Femur (tissue), 1 donor: ENCODE measurements at places on chromosomes 3 and 15.

- no peak for DNase-seq
Observed at GRCh38 chr15:82950746-82951370, 1.7 kb downstream of the HOMER2 start.

DNA sequence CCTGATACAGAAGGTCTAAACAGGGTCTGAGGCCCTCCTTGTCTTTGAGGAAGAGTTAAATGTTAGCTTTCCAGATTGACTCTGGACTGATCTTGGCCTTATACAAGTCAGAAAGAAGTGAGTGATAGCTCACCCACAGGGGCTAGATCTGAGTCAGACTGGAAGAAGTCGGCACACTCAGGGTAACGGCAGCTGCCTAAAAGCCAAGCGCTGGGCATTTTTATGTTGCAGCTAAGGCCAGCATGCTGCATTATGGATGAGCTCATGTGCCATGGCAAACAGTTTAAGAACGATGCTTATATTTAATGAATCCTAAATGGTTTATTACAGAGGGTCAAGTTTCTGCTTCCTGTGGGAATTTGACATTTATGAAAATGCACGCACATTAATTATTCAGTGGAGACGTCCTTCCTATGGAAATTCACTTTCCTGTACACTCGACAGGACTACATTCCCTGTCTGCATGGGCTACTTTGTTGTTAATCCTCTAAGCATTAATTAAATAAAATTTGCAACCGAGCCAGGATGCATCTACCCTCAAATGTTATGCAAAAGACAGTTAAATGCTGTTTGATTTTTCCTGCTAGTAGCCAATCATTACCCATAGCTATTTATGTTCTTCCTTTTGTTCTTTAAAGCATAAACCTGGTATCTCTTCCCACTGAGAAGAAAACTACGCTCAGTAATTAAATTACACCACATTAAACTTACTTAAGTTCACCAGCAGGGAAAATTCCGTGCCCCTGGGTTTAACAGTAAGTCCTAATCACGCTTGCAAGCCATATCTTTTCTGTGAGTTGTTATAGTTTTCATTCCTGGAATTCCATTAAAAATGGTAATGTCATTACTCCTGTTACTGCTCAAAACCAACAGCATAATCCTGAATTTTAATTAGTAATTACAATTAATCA lies 762.7 kb upstream of the CFAP20DC start:
- DNase-seq, result no peak

DNA sequence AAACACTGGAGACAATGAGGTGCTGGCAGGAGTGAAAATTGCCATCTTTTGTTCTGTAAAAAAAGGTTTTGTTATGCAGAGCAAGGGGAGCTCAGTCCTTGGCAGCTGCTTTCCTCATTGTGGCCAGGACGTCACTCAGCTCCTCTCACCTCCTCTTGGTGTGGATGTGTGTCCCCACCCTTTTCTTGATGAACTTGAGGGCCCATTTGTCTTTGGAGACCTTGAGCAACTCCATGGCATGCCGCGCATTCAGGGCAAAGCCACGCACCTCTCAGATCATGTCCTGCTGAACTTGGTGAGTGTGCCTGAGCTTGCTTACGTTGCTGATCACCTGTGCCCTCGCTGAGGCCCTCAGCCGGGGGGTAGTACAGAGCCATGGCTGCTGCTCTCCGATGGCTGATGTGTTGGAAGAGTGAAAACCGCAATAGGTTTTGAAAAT lies 24.5 kb upstream of the BDH1 start:
- no peak for DNase-seq

DNA sequence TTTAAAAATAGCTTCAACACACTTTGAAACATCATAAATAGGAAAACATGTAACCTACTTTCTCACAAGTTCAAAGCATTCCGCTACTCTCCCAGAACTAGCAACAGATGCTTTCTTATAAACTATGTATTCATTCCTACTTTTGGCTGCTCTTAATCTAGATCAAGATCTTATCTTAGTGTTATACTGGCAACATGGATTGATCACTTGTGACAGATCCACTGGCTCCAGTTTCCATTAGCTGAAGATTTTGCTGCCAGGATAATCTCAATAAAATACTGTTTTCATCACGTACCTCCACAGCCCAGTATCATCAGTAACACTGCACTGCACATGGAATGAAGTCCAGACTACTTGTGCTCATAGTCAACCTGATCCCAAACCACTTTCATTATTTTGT lies 491.7 kb upstream of the AGTR1 start:
- no peak for DNase-seq

GRCh38 chr15:55277715-55278114 lies 11.9 kb downstream of the RAB27A start:
- DNase-seq, result no peak

GRCh38 chr3:143586576-143586975 lies 261.7 kb downstream of the SLC9A9 start:
- DNase-seq, result no peak

GRCh38 chr3:105745046-105745445 lies 123.8 kb downstream of the CBLB start:
- no peak for DNase-seq

DNA sequence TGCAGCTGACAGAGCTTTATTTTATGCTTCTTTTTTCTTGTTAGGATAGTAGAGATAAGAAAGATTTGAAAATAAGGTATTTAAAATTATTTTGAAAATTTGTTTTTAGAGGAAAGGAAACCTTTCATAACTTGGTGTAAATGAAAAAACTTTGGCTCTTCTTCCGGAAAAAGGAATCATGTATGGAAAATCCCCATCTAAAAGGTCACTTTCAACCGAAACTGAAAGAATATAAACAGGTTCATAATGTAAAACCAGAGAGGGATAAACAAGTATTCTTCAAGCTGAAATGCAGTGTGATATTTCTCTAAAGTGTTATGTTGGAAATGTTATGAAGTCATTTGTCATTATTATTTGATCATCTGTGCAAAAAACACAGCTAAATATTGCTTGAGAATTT lies 246.8 kb downstream of the NFKBIZ start:
- no peak for DNase-seq

- DNase-seq, result no peak
Observed at GRCh38 chr15:64519897-64520296, 59.5 kb downstream of the ZNF609 start.

DNA sequence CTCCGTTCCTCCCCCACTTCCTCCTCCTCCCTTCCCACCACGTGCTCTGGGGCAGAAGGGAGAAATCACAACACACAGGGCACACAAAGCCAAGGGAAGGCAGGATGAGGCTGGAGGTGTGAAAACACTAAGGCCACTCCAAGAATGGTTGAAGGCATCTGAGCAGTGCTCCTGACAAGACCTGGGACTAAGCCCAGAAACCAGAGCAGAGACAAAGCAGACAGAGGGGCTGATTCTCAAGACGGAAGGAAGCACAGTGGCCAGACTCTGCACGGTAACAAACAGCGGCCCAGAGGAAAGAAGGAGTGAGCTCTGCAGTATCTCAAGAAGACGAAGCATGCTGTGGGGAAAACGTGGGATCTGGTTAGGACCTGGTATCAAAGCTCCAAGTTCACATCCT lies 78.1 kb downstream of the ADCY5 start:
- DNase-seq, result no peak

DNA sequence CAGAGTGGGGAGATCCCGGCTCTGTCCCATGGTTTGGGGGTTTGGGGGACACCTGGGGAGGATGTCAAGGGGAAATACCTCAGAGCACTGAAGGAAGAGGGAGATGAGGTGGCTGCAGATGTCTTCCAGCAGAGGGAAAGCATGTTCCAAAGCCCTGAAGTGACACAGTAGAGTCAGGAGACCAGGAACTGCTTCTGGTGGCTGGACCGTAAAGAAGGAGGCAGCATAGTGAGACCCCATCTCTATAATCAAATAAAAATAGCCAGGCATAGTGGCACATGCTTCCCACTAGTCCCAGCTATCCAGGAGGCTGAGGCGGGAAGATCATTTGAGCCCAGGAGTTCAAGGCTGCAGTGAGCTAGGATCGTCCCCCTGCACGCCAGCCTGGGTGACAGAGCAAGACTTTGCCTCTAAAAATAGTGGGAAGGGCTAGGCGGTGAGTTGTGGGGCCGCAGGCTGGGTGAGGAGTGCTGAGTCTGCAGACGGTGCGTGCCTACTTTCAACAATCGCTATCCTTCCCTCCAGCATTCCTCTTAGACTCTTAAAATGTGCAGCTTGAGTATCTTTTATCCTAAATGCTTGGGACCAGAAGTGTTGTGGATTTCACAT lies 26.2 kb downstream of the HES1 start:
- DNase-seq, result peak; percentile 30

- DNase-seq, result peak; percentile 56
Observed at GRCh38 chr3:37030588-37030987, 37.3 kb downstream of the MLH1 start.

DNA sequence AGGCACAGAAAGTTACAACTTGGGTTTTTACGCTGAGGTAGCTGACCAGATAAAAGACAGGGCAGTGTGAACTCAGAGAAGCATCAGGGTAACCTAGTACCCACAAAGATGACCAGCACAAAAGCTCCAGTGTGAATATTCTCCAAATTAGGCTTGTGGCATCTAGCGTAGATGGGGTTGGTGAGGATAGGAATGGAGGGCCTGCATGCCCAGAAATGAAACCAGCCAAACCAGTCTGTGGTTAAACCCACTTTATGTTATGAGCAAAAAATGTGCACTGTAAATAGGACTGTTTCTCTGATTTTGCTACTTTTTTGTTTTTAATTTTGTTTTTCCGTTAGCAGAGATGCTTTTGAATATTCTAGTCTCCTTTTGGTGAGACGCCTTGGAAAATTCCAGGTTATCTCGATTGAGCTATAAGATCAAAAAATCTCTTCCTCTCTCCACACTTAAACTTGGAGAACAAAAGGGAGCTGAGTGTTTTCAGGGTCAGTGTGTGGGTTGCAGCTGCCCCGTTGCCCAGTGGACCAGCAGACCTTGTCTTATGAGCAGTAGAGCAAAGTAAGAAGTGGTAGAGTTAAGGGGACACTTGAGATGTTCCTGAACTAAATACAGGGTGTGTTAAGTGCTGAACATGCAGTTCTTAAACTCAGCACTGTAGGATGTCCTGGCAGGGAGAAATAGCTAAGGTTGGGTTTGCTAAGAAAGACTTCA lies 132.9 kb downstream of the C3orf38 start:
- DNase-seq, result no peak

DNA sequence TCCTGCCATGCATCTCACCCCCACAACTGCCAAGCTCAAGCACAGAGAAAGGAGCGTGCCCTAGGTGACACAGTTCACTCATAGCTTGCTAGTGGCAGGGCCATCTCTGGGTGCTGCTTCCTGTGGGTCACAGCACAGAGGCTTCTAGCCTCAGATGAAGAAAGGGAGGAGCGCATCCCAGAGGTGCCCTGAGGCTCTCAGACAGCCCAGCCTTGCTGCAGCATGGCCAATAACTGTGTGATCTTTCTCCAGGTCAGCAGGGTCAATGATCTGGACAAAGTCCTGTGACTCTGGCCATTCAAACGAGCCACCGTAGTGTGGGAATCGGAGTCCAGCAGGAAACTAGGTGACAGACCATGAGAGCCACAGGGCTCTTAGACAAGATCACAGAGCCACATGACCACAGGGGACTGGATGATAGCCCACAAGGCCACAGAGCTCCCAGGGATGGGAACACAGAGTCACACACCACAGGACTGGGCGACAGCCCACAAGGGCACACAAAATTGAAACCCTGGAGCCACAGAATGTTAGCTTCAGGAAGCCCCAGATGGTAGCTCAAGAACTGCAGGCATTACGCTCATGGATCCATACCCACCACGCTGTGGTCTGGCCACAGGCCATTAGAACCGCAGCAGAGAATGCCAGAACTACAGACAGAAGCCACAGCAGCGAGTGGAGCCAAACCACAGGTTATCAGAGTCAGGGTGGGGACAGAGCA lies 25.9 kb upstream of the GRIP2 start:
- peak; percentile 75 for DNase-seq

DNA sequence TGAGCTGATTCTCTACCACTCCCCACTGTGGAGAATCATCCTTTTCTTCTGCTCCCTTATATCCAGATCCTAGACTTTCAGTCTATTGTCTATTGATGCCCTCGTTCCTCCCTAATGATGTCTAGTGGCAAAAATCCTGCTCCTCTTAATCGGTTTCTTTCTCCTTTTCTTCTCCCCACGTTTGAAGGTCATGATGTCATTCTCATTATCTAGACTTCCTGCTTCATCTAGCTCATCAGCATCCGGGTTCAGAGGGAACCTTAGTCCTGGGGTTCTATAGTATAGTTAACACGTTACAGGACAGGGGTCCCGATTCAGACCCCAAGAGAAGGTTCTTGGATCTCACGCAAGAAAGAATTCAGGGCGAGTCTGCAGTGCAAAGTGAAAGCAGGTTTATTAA lies 14.9 kb upstream of the ALDH1A2 start:
- no peak for DNase-seq

- no peak for DNase-seq
Observed at GRCh38 chr3:38782148-38782547, 33.9 kb downstream of the SCN10A start.

- no peak for DNase-seq
Observed at GRCh38 chr15:65333148-65333820, 28.8 kb downstream of the RNU5B-1 start.

DNA sequence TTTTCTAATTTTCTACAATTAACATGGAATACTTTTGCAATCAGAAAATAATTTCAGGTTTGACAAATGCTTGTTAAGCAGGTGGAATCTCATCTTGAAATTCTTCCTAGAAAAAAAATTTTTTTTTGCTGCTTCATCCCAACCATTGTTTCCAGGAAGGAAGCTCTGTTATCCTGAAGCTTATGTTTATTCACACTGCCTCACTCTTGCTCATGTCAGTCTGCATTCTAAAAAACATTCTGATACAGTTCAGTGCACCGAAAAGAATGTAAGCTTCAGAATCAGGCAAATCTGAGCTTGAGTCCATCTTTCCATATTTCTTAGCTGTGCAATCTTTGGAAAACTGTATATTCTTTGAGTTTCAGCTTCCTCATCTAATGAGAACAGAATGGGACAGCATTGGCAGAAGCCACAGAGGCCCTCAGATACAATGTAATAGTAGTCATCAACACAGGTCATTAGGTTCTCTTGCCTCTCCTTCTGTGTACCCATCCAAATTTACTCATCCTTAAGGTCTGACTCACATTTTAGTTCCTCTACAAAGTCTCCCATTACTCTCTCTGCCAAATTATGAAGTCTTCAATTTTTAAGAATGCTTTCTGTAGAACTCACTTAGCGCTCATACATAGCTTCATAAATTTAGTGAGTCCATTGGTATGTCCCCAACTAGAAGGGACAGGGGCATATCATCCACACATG lies 881.8 kb upstream of the NR2F2 start:
- DNase-seq, result no peak

DNA sequence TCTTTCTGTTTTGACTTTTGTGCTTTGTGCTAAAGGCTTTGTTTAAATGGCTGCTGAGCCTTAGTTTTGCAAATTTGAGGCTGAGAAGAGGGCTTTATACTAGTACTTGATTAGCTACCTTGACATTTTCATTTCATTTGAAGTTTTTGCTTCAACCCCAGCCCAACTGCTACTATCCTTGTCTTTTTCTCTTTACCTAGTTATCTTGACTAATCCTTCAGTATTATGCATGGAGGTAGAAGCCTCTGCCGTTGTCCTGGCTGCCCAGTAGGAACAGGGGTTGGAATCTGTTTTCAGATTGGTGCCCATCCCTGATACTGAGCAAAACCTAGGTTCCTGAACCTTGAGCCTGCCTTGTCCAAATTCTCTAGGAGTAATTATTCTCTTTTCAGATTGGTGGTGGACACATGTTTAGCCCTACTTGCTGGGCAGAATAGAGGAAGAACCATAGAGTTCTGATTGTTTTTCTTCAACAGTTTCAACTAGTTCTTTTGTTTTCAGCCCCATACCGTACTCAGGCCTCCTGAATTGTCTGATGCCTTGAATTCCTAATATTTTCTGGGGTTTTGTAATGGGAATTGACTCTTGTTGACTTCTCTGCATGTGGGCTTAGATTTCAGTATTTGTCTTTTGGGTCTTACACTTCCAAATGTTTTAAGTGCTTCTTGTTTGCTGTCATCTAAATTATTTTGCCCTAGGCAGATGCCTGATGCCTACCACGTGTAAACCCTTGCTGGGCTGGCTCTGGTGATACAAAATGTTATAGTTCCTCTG lies 143.2 kb downstream of the DOCK3 start:
- DNase-seq, result no peak
